ENCODE measurements at places on chromosomes 3 and 15.
A peak's percentile ranks its signal among the peaks of the same experiment; 100 is the strongest.

GRCh38 chr3:81320862-81321261, 440.6 kb downstream of the GBE1 start:
- no peak for DNase-seq

DNA sequence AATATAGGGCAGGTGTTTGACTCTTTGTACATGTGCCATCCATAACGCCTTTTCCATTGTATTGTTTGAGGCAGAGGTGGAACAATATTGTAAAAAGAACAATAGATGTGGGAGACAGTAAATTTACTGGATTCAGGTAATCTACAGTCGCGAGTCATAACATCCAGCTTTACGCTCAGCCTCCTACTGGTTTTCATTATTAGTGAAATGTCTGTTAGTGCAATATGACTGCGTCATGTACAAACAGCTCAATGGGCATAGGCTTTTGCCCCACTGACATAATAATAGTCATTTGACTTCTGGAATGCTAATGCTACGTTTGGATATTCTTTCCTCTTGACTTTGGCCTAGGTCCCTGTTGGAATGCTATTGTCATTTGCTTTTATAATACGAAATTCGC, 9.5 kb downstream of the CACNA2D3 start:
- no peak for DNase-seq

DNA sequence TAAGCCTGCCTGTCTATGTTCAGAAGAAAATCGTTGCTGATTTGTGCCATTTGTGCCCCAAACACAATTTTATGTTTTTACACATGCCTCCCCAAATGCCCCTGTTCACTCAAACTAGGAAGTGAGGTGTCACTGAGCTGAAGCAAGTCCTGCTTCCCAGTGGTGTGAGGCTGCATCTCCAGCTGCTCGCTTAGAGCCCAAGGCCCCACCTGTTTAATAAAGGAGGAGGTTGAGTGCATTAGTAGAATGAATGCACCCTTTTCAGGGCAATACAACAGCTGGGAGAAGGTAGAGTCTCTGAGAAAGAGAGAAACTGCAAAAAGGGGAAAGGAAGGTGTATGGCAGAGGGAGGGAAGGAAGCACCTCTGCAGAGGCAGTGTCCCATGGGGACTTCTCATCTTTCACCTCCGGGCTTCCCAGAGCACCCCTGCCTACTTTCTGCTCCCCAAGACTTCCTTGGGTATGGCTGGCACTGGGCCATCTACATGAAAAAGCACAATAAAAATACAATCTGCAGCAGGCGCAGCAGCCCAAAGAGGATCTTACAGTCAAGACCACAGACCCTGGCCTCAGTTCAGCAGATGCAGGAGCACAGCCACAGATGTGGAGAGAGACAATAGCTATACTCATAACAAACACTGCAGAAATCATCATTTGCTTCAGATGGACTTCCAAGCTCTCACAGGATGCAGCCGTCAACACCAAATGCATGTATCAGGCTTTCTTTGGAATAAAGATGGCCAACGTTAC, 165.9 kb downstream of the POLR2M start:
- no peak for DNase-seq

GRCh38 chr15:67828278-67828968, 3.1 kb downstream of the SKOR1 start:
- no peak for DNase-seq

DNA sequence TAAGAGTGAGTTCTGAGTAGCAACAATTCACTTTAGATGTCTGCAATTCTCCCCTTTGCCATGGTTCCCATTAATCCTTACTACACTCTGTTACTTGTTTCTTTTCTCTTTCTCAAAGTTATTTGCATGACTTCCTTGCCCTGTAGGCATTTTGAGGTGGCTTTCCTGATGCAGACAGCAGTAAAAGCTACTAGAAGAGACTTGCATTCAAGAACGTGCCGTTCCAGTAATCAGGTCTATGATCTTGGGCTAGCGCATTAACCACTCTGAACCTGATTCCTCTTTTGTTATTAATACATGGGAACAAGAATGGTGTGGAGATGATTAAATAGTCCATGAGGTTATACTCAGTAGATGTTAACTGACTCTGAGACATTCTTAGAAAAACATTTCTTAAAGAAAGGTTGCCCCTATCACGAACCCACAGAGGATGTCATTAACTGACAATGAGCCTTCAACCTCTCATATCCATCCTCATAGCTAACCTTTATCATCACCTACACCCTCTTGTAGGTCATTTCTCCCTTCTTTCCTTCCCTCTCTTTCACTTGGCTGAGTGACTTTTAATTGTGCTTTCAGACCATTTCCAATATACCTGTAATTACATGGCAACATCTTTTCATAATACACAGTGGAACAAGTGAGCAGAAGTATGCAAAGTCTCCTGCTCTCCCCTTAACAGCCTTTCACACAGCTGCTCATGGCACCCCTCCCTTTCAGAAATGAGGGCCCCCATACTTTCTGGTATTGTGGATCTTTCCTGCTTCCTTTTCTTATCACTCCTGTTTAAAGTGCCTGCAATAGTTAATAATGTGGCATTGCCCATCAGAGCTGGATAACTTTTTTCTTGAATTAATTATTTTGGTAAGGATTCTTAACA, 175.9 kb downstream of the CHST2 start:
- DNase-seq = no peak

- no peak for DNase-seq
Measured at GRCh38 chr3:63679186-63679585, 26.7 kb downstream of the SNTN start.

DNA sequence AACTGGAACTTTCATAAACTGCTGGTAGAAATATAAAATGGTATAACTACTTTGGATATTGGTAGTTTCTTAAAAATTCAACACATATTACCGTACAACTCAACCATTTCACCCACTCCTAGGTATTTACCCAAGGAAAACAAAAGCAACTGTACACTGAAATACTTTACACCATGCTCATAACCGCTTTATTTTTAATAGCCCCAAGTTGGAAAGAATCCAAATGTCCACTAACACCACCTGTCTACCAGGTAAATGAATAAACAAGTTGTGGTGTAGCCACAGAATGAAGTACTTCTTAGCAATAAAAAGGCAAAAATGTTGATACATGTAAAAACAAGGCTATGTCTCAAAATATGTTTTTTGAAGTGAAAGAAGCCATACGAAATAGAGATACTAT, 215.9 kb upstream of the PEX5L start:
- DNase-seq = no peak

GRCh38 chr3:70120357-70120966, 120.9 kb downstream of the SAMMSON start:
- peak; percentile 22 for DNase-seq

GRCh38 chr15:73821181-73821580, 52.2 kb upstream of the TBC1D21 start:
- no peak for DNase-seq

DNA sequence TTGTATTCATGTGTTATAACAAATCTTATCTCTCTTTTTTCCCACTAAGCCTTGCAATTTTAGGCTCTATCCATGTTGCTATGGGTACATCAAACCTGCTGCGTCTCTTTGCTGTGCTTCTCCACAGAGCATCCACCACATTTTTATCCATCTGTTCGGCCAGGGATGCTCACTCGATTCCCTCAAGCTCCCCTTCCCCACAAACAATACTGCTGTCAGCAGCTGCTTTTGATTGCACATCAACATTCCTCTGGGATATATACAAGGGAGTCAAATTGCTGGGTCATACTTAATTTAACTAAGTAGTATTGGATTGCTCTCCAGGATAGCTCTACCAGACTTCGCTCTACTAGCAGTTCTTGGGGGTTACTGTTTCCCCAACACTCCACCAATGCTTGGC, 36.8 kb downstream of the TMEM108 start:
- DNase-seq = no peak

Measured in T follicular helper cell (primary cell).